Activated gamma-delta T cell (primary cell): ENCODE measurements at places on chromosomes 12 and 14.

GRCh38 chr14:45785240-45785639, 532.2 kb upstream of the MIS18BP1 start:
- DNase-seq: no peak

- no peak for DNase-seq
Observed at GRCh38 chr12:53218551-53219291, 11.7 kb upstream of the ITGB7 start.

GRCh38 chr12:109127533-109128242, 11.3 kb downstream of the ACACB start:
- DNase-seq: no peak

GRCh38 chr12:131723532-131723931, 12.6 kb downstream of the SFSWAP start:
- no peak for DNase-seq

DNA sequence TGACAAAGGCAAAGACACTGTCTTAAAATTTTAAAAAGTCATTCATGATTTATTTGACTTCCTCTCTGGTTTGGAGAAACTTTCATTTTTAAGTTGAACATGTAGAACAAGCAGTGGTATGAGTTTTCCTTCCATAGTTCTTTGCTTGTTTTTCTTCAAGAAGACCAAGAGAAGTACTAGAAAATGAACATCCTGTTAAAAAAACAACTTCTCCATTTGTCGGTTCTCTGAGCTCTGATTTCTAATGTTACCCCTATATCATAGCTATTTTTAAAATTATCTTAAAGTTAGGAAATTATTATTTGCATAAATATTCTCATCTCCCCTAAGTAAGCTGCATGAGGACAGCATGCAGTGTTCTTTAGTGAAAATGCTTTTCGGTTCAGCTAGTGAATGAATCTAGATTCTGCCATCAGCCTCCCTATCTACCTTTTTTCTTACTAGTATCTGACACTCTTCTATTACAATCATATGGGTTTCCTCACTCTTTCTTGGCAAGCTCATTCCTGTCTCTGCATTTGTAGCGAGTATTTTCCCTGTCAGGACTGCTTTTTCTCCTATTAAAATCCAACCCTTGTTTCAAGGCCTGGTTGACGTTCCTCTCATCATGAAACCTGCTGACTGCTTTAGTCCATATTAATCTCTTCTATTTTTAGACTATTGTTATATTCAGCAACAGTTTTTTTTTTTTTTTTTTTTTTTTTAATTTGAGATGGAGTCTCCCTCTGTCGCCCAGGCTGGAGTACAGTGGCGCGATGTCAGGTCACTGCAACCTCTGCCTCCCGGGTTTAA, 15.8 kb downstream of the DIP2B start:
- DNase-seq: no peak

DNA sequence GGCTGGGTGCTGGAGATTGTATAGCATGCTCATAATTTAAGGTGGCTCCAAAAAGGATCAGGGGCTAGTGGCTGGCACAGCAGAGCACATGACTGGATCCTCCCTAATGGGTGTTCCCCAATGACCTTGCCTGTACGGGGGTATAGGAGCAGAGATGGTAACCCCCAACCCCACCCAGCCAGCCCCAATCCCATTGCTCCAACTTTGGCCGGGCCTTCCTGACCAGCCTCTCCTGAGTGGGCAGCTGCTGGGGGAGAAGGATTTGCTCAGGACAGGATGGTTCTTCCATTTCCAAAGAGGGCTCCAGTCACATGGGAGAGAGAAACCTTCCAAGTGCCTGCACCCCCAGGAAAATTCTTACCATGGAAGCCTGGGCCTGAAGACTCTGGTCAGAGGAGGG, 15.3 kb upstream of the NR4A1 start:
- DNase-seq: no peak

- no peak for DNase-seq
Observed at GRCh38 chr14:64266239-64266638, 27.9 kb downstream of the ESR2 start.
